Glomerular endothelial cell (primary cell): ENCODE measurements at places on chromosomes 16 and 17. TPM values are rescaled to one million over a fixed set of nuclear protein-coding genes. Genes with fewer than 3 reads are reported as not detected.

Gene STAT5A
- total RNA-seq: 14.6 and 21.9 TPM in 2 replicates

Gene ABHD15
- 7.0 and 9.0 TPM in 2 replicates for total RNA-seq

Gene SLC6A2
- total RNA-seq: not detected in 2 replicates

Gene ATAD5
- total RNA-seq: 3.1 and 3.7 TPM in 2 replicates

Gene KRTAP4-9
- not detected in 2 replicates for total RNA-seq

Gene CYGB
- total RNA-seq: 7.0 TPM in 2 replicates

Gene SPAG5
- 13.0 and 18.6 TPM in 2 replicates for total RNA-seq
